ENCODE measurements at places on chromosomes 6 and 20.
A peak's percentile ranks its signal among the peaks of the same experiment; 100 is the strongest.

DNA sequence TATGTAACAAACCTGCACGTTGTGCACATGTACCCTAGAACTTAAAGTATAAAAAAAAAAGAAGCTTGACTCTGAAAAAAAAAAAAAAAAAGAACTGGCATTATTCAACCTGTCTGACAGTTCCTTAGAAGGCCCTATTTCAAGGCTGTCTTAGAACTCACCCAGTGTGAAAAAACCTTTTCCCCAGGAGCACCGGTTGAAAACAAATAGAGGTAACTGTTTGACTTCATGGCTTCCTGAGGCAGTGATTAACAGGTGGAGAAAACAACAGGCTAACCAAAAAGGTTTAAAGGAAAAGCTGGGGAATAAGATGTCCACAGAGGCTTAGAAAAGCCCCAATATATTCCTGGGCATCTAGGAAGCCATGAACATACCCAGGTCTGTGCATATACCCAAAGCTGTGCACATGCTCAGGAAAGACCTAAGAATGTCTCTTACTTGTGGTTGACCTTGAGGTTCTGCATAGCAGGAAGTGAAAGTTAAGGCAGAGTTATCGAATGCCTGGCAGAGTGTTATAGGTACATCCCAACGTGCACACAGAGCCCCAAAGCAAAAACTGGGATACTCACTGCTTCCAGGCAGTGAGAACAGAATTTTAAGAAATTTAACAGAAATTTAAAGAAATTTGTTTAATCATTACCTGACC, 7.0 kb downstream of the UQCC1 start:
- no peak for DNase-seq

DNA sequence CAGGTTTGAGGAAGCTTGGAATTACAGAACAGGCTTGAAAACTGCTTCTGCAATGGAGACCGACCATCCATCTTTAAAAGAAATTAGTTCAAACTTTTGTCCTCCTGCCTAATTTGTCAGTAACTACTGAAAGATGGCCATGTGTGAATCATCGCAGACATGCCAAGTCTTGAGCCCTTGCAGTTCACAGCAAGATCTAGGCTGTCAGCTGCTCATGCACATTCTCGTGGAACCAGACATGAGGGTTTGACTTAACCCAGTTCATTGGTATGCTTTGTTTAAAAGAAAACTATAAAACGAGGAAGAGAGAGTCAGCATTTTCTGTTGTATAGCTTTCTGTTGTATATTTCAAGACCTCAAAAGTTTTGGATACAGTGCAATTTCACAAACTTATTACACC, 74.0 kb upstream of the SAMD5 start:
- DNase-seq = no peak

- DNase-seq = no peak
These were observed 14.1 kb downstream of the FKBP5 start for GRCh38 chr6:35674594-35674993.

DNA sequence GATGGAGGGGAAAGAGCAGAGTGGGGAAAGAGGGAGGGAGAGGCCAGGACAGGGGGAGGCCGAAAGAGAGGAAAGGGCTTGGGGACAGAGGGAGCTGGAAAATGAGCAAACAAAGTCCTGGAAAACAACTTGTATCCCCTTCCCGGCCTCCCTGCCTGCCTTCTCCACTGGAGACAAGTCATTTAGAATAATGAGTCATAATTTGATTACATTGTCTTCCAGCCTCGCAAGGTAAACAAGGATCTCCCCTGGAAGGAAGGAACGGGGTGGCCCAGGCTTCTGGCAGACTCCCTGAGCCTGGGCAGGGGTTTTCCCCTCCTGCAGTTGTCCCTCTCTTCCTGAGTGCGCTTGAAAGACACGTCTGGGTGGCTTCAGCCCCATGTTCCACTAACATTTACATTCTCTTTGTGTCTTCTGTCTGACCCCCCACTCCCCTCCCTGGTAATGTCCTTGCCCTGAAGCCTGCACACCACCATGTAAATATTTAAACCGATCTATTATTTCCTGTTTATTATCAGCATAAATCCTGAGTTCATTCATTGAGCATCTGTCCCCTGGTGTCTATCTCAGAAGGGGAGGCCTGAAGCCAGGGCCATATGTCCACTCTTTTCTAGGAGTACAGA, 12.1 kb upstream of the MRPS18A start:
- no peak for DNase-seq

- DNase-seq = no peak
These were observed 135.7 kb downstream of the BTBD3 start for GRCh38 chr20:12053353-12053752.

DNA sequence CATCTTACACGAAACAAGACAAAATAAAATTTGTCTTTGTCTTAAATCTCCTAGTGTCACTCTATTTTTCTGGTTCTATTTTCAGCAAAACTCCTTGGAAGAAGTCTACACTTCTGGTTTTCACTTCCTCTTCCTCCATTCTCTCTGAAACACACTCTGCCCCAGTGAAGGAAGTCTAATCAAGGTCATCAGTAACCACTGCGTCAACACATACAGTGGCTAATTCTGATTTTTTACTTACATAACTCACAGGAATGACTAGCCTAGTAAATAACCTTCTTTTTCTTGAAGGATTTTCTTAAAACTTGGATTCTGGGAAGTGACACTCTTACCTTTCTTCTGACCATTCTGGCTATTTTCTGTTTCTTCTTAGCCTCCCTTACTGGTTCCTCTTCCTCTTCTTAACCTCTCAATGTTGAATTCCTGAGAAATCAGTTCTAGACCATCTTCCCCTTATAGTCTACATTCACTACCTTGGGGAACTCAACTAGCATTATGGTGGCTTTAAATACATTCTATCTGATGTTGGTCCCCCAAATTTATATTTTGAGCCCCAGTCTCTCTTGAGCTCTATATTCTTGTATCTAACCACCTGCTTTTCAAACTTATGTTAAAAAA, 37.5 kb downstream of the AIG1 start:
- DNase-seq = no peak

DNA sequence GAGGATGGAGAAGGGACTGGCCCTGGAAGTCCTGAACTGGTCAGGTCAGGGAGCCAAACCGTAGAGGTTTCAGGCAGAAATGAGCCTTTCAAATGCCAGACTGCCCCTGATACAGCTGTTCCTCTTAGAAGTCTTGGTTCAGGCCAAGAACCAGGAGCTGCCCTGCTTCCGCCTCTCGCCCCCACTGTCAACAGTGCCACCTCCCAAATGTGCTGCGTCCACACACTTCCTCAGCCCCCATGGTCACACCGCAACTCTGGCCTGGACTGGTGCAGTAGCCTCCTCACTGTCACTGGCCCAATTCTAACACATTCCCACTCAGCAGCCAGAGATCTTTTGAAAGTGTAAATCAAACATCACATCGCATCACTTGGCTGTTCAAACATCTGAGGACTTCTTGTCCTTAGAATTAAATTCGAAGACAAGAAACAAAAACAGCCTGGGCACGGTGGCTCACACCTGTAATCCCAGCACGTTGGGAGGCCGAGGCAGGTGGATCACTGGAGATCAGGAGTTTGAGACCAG, 69.7 kb downstream of the STK35 start:
- DNase-seq = no peak

GRCh38 chr6:15279047-15279661, 33.3 kb downstream of the JARID2 start:
- DNase-seq = no peak

DNA sequence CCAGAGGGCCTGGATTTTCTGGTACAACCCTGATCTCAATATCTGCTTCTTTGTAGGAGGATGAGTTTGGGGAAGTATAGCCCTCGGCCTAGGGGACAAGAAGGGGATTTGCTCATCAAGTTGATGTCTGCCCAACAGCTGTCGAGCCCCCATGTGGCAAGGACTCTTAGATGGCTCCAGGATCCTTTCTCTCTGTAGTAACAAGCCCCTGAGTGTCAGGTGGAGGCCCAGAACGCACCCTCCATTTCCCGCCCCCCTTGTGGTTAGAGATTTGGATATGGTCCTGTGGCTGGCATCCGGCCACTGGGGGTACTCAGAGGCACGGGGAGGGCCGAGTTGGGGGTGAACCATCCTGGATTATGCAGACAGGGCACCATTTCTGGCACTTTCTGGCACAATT, 50.1 kb downstream of the CTCFL start:
- DNase-seq = no peak

DNA sequence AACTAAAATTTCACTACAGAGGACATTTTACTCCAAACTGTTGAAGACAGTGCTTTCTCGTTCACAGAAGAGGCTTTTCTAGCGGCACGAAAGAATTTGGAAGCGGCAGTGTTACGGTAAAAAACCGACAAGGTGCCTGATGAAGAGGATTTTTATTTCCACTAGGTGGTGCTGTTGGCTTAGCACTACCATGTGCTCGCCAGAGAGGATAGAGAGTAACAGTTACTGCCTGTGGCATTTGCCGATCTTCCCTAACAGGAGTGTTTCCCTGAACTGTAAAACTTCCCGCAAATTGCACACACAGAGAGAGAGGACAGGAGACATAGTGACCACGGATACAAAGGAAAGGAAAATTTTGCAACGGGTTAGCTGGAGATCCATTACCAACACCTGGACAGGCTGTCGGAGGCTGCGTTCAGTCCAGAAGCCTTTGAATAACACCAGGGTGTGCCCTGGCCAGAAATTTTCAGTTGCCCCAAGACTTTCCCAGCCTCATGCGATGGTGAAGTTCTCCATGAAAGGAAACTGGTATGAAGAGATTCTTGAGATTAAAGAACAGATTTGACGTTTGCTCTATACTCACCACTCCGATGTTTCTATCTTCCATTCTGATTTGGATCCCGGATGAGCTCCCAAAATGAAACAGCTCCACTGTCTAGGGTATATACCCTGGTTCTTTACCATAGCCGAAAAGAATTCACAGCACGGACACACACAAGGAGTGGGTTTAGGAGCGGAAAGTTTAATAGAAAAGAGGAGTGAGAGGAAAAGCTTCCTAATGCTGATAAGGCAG, 48.1 kb downstream of the HLA-DPB1 start:
- DNase-seq = no peak

GRCh38 chr20:57805747-57806146, 95.9 kb upstream of the PMEPA1 start:
- DNase-seq = no peak

GRCh38 chr6:154481521-154482013, 28.9 kb downstream of the CNKSR3 start:
- no peak for DNase-seq

DNA sequence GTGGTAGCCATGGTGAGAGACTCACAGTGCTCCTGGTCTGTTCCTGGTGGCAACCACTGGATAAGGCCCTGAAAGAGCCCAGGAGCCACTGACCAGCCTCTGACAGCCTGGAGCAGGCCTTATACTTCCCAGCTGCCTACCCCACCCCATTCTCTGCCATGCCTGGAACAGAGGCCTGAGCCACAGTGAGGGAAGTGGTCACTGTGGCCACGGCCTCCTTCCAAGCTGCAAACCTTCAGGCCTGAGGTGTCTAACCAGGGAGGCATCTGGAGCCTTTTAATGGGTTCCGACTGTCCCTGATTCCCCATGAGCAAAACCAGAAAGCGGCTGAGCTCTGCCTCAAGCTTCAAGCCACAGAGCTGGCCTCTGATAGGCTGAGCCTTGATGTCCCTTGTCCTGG, 113.0 kb upstream of the SIRPA start:
- DNase-seq = no peak

DNA sequence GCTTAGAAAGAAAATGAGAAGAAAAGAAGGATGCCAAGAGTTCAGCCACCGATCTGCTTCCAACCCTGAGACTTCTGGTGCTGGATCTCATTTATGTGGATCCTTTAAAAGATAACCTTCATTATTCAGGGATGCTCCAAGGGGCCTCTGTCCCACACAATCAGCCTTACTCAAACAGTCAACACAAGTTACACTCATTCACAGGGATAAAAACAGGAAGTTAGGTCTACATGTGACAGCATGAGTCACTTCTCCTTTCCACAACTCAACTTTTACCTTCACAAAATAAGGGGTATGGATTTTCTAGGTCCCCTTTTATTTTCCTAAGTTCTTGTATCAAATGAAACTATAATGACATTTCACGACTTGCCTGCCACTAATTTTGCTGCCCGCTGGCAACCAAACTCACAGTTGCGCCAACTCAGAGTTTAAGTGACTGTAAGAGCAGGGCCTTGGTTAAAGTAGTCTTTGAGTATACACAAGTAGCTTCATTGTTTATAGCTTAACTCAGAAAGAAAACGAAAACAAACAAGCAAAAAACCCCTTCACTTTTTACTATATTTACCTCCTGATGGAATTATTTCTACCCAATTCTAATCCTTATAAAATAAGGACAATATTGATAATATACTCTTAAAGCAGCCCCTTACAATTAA, 278.8 kb upstream of the RUNX2 start:
- DNase-seq = no peak

DNA sequence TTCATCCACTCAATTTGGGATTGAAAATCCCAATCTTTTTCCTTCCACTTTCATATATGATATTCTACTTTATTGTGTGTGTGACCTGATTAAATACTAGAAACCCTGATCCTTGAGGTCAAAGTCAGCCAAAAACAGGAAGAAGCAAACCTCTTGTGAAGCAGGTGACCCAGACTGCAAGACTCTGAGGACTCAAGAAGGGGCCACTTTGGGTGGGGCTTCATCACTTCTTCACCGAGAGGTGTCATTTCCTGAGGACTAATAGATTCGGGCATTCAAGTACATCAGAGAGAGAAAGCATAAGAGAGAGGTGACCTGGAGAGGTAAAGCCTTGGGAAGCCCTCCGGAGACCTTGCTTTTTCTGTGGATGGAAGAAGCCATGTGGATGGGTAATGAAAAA, 129.0 kb downstream of the CFAP61 start:
- DNase-seq = no peak

GRCh38 chr20:62723351-62723750, 14.7 kb downstream of the NTSR1 start:
- DNase-seq = peak; percentile 46

DNA sequence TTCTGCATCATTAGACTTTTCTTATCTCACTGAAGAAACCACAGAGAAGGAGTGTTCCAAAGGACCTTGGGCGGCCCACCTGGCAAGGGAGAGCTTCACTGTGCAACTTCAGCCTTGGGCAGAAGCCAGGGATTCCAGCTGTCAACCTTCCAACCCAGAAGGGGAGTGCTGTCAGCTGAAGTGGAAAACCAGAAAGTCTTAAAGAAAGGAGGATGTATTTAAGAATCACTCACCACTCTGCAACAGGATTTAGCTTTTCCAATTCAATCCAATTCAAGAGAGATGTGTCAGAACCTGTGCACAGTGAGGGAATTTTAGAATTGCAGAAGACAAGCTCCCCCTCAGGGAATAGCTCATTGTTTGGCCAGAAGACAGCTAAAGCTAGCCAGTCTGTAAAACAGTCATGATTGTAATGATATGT, 553.7 kb downstream of the CD83 start:
- DNase-seq = peak; percentile 58

GRCh38 chr6:45709781-45710220, 305.9 kb downstream of the CLIC5 start:
- DNase-seq = no peak

DNA sequence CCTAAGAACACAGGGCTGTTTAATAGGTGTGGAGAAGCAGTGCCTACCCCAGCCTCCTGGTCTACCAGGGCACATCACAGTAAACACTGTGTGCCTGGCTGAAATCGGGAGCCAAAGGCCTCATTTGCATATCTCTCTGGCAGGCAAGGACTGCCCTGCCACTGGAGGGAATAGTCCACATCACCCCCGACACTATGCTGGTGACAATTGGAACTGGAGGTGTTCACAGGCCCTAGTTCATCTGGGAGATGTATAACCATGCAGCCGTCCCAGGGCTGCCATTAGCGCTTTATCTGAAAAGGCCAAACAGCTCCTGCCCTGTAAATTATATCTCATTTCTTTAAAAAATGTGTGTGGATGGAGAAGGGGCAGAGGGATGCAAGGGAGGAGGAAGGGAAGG, 150.3 kb downstream of the LINC00237 start:
- no peak for DNase-seq

GRCh38 chr20:53865901-53866793, 204.2 kb downstream of the BCAS1 start:
- DNase-seq = no peak

GRCh38 chr20:41526327-41526726, 91.8 kb downstream of the CHD6 start:
- DNase-seq = no peak
